ENCODE measurements at places on chromosomes 3 and 15.
A peak's percentile ranks its signal among the peaks of the same experiment; 100 is the strongest.

DNA sequence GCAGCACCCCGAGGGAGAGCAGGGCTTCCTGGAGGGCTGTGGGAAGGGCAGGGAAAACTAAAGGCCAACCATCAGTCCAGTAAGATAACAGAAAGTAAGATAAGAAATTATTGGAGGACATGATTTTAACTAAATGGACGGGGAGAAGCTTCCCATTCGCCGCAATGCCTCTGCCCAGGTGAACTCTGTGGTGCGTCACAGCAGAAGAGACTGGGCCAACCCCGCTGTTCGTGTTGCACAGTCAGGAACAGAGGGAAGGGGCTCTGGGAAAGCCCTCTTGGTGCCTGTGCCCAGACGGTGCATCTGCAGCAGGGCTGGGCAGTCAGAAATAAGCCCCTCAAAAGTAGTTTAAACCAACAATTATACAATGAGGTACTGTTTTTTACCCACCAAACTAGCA lies 284.1 kb downstream of the OCA2 start:
- no peak for DNase-seq

- DNase-seq = no peak
Measured at GRCh38 chr3:56878074-56878473, 76.3 kb upstream of the ARHGEF3 start.

- no peak for DNase-seq
Measured at GRCh38 chr15:92268900-92269299, 124.8 kb upstream of the ST8SIA2 start.

- DNase-seq = peak; percentile 48
Measured at GRCh38 chr3:14371573-14372474, 30.6 kb upstream of the SLC6A6 start.

Measured in Caco-2 (cell line).